ENCODE measurements at places on chromosomes 7 and 10.

DNA sequence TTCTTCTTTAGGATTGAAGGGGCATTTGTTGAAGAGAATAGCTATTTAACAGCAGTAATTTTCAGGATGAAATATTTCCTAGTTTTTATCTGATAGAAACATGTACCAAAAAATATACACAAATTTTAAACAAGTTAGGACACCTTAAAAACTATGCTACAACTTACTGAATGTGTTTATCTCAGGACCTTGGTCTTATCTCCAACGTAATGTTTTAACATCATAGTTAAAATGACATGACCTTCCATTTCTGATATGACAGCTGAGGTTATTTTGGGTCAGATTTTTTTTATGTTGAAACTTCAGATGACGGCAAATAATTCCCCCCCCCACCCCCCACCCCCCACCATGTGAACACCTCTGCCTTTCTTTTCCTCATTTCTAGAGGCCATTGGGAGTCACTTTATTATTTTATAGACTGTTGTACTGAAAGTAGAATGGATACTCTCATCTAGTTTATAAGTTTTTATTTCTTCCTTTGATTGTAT is 8.0 kb downstream of the MRLN start:
- no peak for DNase-seq

- no peak for DNase-seq
Measured at GRCh38 chr10:114822444-114823076, 980 bp downstream of the FHIP2A start.

- DNase-seq = no peak
Measured at GRCh38 chr7:76267894-76268183, 34.6 kb upstream of the HSPB1 start.

- no peak for DNase-seq
Measured at GRCh38 chr10:124143721-124144120, 50.3 kb upstream of the CHST15 start.

GRCh38 chr10:16853201-16853600 is 36.0 kb upstream of the RSU1 start:
- DNase-seq = no peak

DNA sequence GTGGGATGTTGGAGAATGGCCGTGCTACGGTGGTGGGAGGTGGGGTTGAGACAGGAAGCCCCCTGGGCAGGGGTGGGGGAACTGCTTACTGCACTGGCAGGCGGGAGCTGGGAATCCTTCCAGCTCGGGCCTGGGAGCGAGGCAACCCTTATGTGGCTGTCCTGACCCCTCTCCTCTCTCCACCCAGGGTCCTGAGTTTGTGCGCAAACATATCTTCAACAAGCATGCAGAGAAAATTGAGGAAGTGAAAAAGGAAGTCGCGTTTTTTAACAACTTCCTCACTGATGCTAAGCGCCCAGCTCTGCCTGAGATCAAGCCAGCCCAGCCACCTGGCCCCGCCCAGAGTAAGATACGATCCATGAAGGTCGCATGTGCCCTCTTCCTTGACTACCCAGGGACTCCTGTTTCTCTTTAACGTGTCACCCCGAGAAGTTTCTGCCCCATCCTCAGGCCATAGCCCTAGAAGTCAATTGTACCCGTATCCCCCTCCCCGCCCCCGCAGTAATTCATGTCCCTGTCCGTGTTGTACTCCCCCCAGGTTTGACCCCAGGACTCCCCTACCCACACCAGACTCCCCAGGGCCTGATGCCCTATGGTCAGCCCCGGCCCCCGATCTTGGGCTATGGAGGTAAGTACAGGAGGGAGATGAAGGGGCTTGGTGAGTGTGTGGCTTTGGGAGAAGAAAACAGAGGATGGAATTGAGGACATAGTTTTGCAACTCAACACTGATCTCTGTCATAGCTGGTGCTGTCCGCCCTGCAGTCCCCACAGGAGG is 1.8 kb downstream of the UFSP1 start:
- DNase-seq = no peak

DNA sequence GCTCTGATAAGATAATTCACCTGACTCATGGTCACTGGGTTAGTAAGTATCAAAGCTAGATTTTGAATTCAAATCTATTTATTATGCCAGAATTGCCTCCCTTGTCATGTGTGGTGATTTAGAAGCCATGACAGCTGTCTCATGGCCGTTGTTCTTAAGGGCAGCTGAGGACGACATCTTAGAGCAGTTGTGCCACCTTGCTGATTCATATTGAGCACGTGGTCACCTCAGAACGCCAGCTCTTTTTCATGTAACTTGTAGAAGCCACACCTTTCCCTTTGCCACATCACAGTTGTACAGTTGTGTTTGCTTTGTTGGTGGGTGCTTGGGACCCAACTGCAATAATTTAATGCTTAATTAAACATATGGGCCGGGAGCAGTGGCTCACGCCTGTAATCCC is 4.3 kb upstream of the PIK3AP1 start:
- no peak for DNase-seq

DNA sequence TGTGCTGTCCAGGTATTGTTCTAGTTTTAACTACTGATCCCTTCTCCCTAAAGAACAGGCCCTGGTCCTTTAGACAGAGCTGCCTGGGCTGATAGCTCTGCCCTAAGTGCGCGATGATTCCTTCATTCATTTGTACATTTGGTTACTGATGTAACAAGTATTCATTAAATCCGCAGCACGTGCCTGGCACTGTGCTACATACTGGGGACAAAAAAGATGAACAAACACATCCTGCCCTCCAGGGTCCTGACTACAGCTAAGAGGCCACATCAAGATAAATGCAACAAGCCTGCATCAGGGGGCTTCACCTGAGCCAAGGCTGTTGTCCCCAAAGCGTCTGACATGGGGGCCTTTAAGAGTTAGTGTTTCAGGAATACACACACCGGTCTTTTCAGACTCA is 99.0 kb upstream of the PODXL start:
- no peak for DNase-seq

DNA sequence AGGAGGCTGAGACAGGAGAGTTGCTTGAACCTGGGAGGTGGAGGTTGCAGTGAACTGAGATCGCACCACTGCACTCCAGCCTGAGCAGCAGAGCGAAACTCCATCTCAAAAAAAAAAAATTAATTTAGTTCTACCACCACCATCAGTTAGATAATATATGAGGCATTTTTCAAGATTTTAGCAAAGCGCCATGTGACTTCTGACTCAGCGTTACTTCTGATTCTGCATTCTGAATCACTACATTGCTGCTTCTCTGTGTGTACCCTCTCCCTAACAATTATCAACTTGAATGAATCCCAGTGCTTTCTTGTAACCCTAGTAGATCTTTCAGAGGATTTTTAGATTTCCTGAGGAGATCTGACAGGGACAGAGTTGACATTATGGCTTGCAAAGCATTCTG is 176.8 kb upstream of the SORCS1 start:
- DNase-seq = no peak

Measured in cortex of kidney (tissue), 1 donor.